ENCODE measurements at places on chromosomes 5 and 9.

GRCh38 chr5:174609116-174609515, 115.3 kb upstream of the MSX2 start:
- no peak for DNase-seq

DNA sequence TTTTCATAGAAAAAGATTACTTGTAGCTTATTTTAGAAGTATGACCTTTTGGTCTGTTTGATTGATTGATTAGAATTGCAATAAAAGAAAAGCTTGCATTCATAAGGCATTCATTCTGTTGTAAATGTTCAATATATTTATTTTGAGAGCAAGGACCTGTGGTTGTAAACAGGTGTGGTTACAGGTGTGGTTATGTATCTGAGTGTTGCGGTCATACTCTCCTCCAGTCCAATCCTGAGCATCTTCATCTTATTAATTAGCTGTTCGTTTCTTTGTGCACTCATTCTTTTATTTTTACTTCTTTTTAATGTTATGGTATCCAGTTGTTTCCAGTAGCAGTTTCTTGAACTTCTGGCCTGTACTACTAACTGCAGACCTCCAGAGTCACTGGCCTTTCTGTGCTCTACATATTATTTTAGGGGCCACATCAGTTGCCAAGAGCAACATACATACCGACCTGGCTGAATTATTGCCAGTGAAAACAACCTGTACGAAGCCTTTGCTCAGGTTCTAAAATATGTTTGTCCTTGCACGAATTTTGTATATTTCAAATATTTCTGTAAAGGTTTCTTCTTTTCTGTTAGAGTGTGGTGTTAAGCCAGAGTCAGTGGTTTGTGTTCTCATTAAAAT, 128.7 kb downstream of the CDC42SE2 start:
- no peak for DNase-seq

- no peak for DNase-seq
Measured at GRCh38 chr5:167152561-167152960, 1138.9 kb upstream of the WWC1 start.

DNA sequence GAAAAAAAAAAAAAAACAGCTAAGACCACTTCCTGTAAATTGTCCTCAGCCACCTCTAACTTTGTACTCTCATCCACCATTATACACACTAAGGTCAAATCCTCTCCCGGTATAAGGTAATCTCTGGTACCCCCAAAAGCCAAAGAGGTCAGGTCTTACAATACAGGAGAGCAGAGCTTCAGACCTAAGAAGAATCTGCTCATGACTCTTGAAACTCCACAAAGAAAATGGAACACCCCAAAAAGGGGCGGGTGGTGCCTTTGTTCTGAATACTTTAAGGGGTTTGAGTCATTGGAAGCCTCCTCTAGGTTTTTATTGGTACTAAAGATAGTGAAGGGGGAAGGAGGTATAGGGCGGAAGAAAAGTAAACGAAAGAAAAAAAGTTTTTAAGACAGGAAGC, 69.8 kb downstream of the COL15A1 start:
- no peak for DNase-seq

DNA sequence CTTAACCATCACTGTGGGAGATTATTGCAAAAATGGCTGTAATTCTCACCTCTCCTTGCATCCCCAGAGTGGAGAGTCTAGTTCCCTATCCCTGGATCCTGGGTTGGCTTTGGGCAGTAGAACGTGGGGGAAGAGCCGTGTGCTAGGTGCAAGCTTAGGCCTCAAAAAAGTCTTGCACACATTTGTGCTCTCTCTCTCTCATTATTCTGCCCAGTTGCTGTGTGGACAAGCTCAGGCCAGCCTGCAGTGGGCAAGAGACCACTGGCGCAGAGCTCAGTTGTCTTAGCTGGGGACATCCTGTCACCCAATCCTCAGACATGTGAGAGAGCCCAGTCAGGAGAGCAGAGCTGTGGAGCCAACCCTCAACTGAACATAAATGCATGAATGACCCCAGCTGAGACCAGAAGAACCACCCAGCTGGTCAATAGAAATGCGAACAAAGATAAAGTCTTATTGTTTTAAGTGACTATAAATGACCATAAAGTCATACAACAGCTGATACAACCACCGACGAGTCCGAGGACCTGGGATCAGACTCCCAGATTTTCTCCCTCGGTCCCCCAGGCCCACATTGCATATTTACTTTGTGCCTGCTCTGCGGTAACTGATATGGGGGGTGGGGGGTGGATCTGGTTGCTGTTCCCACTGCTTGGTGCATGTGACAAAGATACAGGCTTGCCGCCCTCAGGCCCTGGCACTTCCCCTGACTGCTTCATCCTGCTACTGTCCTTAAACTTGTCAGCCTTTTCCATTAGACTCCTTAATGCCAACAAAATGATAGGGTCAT, 166.4 kb upstream of the MVB12B start:
- DNase-seq, result no peak

Measured in NCI-H1048 (cell line).